CD8-positive, alpha-beta memory T cell (primary cell): ENCODE measurements at places on chromosomes 16 and 17.
A peak's percentile ranks its signal among the peaks of the same experiment; 100 is the strongest.

DNA sequence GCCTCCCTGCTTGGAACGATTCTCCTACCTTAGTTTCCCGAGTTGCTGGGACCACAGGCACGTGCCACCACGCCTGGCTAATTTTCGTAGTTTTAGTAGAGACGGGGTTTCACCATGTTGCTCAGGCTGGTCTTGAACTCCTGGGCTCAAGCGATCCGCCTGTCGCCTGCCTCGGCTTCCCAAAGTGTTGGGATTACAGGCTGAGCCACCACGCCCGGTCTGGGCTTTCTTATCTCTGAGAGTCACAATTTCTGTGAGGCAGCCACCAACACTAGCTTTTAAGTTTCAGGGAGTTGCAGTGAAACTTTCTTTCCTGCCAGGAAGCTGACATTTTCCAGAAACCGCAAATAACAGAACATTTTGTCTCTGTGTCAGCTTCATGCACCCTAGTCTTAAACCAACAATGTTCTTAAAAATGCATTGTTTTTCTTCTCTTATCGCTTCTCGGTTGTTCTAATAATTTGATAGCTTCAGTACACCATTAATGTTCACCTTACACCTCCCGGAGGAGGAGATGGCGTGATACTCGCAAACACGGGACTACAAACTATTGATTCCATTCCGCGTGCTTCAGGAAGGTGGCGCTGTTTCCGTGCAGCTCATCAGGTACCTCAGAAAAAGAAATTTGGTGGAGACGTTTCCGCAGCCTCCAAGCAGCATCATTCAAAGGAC lies 7.4 kb upstream of the DHRS7B start:
- no peak overlapping the region for H3K27ac ChIP-seq
- peaks cover 7% of the 10 kb centered on the region for H3K4me1 ChIP-seq
- no peak overlapping the region for H3K4me3 ChIP-seq
- no peaks in the 10 kb centered on the region for H3K36me3 ChIP-seq
- DNase-seq = peak; percentile 62

- H3K4me3 ChIP-seq = peak overlapping the region; percentile 70
- peaks cover 18% of the 10 kb centered on the region for H3K4me1 ChIP-seq
- no peak for DNase-seq
- no peaks in the 10 kb centered on the region for H3K36me3 ChIP-seq
Measured at GRCh38 chr17:42744283-42744805, 496 bp downstream of the EZH1 start.

DNA sequence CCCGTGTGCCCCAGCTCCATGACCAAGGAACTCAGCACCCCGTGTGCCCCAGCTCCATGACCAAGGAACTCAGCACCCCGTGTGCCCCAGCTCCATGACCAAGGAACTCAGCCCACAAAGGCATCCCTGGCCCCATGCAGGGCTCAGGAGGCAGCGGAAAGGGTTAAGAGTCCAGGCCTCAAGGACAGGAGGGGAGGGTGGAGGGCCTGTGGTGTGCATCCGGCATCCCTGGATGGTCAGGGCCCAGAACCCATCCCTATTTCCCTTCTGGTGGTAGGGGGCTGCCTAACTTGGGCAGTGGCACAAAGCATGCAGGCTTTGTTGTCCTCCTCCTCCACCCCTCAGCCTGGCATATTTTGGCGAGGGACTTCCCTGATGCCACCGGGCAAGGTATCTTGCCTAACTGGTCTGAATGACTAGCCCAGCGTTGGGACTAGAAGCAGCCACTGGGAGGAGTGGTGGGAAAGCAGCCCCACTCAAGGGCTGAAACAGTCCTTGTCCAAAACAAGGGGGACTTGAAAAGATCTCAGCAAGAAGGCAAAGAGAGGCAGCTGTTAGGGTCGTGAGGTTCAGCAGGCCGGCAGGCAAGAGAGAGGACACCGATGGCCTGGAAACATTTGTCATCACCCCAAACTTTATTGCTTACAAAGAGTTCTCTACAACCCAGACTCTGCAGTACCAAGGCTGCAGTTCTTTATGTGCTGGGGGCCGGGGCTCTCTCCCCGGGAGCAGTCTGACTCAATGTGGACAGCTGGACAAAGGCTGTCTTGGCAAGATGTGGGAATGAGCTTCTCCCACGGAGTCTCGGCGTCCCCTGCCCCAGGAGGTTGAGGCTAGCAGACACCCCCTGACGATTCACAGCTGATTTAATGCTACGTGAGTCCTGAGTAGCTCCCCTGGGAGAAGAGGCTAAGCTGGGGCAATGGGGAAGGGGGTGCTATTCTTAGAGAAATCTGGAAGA lies 902 bp upstream of the SPATA32 start:
- peaks cover 29% of the 10 kb centered on the region for H3K36me3 ChIP-seq
- no peak for DNase-seq
- peaks cover 20% of the 10 kb centered on the region for H3K4me1 ChIP-seq

DNA sequence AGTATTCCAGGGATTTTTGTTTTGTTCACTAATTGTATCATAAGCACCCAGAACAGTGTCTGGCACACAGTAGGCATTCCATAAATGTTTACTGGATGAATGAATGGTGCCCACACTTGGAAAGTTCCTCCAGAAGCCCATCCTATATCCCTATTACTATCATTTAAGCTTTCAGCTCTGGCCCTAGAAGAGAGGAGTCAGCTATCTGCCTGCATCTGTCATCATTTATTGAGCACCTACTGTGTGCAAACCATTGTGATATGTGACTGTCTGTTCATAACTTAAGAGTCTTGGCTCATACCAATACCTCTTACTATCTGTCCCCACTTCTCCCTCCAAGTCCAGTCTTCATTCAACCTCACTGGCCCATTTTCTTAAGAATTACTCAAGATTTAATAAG lies 20.1 kb upstream of the SP6 start:
- H3K4me3 ChIP-seq = no peak overlapping the region
- H3K36me3 ChIP-seq = no peaks in the 10 kb centered on the region
- peaks cover 17% of the 10 kb centered on the region for H3K27me3 ChIP-seq
- no peak for DNase-seq
- no peak overlapping the region for H3K27ac ChIP-seq
- H3K4me1 ChIP-seq = no peaks in the 10 kb centered on the region

- H3K4me1 ChIP-seq = no peaks in the 10 kb centered on the region
- no peak overlapping the region for H3K4me3 ChIP-seq
- no peaks in the 10 kb centered on the region for H3K27me3 ChIP-seq
- H3K36me3 ChIP-seq = no peaks in the 10 kb centered on the region
Measured at GRCh38 chr17:34644941-34645550, 65.7 kb downstream of the TMEM132E start.

GRCh38 chr17:56125830-56126819 lies 27.1 kb upstream of the ANKFN1 start:
- no peaks in the 10 kb centered on the region for H3K4me1 ChIP-seq
- no peak for DNase-seq
- no peaks in the 10 kb centered on the region for H3K36me3 ChIP-seq
- no peaks in the 10 kb centered on the region for H3K27me3 ChIP-seq
- H3K27ac ChIP-seq = no peak overlapping the region

DNA sequence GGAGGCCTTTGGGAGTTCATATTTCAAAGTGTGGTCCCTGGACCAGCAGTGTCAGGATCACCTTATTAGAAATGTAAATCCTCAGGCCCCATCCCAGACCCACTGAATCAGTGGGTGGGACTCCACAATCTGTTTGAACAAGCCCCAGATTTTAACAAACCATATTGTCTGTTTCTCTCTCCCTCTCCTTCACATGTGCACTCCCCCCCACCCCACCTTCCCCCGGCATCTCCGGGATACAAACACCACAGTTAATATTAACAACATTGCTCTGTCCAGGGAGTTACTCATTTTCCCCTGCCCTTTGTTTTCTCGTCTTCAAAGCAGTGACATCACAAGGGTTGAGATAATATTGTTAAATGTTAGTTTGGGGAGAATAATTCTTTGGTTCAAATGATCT lies 127.3 kb downstream of the KATNIP start:
- no peak overlapping the region for H3K27ac ChIP-seq
- no peaks in the 10 kb centered on the region for H3K27me3 ChIP-seq
- no peaks in the 10 kb centered on the region for H3K4me1 ChIP-seq

DNA sequence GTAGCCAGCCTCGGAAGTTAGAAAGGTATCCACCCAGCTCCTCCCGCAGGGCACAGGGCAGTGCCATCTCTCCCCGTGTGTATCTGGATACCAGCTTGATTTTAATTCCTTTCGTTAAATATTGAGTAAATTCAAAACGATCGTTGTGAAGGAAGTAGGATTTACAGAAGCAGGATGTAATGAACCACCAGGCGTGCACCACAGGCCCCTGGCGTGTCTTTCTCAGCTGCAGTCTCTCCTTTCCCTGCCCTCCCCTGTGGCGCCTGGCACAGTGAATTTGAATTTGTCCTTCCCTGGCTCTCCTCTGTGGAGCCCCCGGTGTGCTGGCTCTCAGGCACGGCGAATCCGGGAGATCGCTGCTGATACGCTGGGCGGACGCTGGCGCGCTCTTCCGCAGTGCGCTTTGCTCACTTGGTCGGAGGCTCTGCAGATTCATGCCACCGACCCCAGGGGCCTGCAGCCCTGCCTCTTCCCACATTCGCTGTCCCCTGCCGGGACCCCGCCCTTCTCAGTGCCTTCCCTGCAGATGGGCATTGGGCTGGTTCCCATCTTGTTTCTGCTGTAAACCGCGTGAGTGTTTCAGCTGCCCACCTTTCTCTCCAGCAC lies 164.6 kb downstream of the RPTOR start:
- peaks cover 22% of the 10 kb centered on the region for H3K4me1 ChIP-seq
- no peaks in the 10 kb centered on the region for H3K36me3 ChIP-seq
- no peaks in the 10 kb centered on the region for H3K27me3 ChIP-seq
- no peak for DNase-seq
- H3K4me3 ChIP-seq = no peak overlapping the region

- peaks cover 31% of the 10 kb centered on the region for H3K36me3 ChIP-seq
- H3K27me3 ChIP-seq = no peaks in the 10 kb centered on the region
- no peak overlapping the region for H3K4me3 ChIP-seq
- no peak for DNase-seq
- H3K27ac ChIP-seq = no peak overlapping the region
Measured at GRCh38 chr17:67125417-67125816, 81.1 kb downstream of the CACNG1 start.

DNA sequence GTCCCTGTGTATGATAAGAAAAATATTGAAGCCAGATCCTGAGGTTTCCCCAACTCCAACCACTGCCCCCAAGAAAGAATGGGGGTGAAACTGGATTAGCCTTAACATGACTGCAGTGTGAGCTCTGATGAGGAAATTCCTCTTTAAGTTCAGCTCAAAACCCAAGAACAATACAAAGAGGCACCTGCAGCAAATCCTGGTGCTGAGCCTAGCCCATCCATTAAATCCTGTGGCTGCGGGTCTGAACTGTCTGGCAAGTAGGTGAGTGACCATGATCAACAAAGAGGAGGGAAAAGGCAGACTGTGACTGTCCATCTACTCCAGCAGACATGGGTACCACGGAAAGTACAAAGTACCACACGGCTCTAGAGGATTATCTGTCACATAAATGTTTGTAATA lies 64.2 kb downstream of the CREBBP start:
- no peak overlapping the region for H3K27ac ChIP-seq
- no peak for DNase-seq
- no peak overlapping the region for H3K4me3 ChIP-seq
- no peaks in the 10 kb centered on the region for H3K27me3 ChIP-seq

DNA sequence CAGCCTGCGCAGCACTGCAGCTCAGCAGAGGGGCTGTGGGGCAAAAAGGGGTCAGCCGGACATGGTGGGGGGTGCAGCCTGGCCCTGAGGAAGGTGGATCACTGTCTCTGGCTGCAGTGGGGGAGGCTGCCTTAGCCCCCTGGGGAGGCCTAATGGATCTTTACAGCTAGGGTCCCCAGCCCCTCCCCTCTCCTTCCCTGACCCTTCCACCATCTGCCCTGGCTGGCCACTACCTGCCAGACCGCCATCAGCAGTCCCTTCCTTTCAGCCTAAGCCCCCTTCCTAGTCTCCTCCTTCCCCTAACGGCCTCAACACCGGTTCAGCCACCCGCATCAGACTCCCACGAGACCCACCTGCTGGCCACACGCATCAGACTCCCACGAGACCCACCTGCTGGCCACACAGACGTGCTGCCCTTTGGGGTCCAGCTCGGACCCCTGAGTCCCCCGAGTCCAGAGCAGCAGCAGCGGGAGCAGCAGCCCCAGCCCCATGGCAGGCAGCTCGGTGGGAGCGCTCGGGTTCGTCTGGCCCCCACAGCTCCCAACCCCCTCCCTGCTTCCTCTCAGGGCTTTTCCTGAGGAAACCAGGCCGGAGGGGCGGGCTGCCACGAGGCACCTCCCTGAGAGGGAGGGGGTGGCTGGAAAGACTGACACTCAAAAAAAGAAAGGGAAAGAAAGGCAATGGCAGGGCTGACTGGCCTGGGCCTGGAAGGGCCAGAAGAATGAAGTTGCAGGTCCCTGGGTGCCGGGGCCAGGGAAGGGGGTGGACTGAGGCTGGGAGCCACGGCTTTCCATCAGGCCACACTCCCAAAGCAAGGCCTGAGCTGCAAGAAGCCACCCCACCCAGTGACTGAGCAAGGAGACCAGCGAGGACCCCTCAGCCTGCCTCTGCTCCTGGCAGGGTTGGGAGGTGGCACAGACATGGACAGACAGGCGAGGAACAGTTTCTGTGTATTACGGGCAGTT lies at the start of gene SCARF1:
Gene SCARF1, minus strand, starts transcription at position 526 of the 965 bp plus-strand sequence. Its CDS starts 35 bp downstream, at position 491.
- no peak within 1 kb of the TSS for H3K4me3 ChIP-seq
- H3K27me3 ChIP-seq = no peaks in the 10 kb centered on the region
- H3K36me3 ChIP-seq = no peaks in the 10 kb centered on the region
- no peak within 1 kb of the TSS for H3K27ac ChIP-seq
- no peak for DNase-seq

GRCh38 chr17:13337864-13338371 lies 263.8 kb downstream of the HS3ST3A1 start:
- peaks cover 4% of the 10 kb centered on the region for H3K27me3 ChIP-seq
- H3K4me1 ChIP-seq = no peaks in the 10 kb centered on the region
- no peak overlapping the region for H3K27ac ChIP-seq
- no peak for DNase-seq

GRCh38 chr17:17063546-17064122 lies 21.4 kb downstream of the MPRIP start:
- H3K27me3 ChIP-seq = no peaks in the 10 kb centered on the region
- H3K27ac ChIP-seq = no peak overlapping the region
- DNase-seq = no peak
- H3K36me3 ChIP-seq = no peaks in the 10 kb centered on the region

- H3K27me3 ChIP-seq = no peaks in the 10 kb centered on the region
- H3K36me3 ChIP-seq = peaks cover 46% of the 10 kb centered on the region
- no peak for DNase-seq
- H3K27ac ChIP-seq = no peak overlapping the region
- no peak overlapping the region for H3K4me3 ChIP-seq
Measured at GRCh38 chr16:50308237-50308965, 42.0 kb downstream of the ADCY7 start.

DNA sequence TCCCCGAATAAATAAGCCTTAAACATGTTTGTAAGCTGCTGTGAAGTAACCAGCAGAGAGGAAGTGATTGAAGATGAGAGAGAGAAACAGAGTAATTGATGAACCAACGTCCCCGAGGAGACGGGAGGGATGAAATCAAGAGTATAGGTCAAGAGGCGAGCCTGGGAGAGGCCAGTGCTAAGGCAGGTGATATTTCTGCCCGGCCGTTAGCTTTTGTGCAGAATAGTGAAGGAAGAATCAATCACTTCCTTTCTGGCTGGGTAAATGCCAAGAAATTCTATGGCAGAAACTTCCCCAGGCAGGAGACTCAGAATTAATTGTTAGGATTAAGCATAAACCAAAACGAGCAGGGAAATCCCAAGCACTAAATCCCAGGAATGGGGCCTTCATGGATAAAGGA lies 273.8 kb downstream of the CDH13 start:
- H3K4me3 ChIP-seq = no peak overlapping the region
- no peaks in the 10 kb centered on the region for H3K4me1 ChIP-seq
- DNase-seq = no peak
- H3K36me3 ChIP-seq = no peaks in the 10 kb centered on the region
- no peaks in the 10 kb centered on the region for H3K27me3 ChIP-seq
